ENCODE measurements at places on chromosomes 5 and 9.

DNA sequence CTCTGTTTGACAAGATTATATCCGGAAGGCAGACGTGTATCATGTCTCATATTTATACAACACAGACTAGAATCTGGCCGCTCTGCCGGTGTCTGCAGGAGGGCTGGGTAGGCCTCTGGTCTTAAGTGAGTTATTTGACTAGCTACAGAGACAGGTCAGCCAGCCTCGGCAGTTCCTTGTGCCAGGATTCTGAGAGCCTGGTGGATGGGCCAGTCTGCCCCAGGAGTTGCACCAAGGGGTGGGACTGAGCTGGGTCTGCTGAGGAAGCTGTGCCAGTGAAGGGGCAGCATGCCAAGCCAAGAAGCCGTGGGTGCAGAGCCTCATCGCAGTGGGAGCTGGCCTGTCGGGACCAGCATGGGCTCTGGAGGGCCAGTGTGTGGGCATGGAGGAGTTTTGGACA, 7.1 kb downstream of the SNX18 start:
- no peak for DNase-seq

GRCh38 chr5:77374686-77375085, 117.4 kb downstream of the WDR41 start:
- DNase-seq: no peak

DNA sequence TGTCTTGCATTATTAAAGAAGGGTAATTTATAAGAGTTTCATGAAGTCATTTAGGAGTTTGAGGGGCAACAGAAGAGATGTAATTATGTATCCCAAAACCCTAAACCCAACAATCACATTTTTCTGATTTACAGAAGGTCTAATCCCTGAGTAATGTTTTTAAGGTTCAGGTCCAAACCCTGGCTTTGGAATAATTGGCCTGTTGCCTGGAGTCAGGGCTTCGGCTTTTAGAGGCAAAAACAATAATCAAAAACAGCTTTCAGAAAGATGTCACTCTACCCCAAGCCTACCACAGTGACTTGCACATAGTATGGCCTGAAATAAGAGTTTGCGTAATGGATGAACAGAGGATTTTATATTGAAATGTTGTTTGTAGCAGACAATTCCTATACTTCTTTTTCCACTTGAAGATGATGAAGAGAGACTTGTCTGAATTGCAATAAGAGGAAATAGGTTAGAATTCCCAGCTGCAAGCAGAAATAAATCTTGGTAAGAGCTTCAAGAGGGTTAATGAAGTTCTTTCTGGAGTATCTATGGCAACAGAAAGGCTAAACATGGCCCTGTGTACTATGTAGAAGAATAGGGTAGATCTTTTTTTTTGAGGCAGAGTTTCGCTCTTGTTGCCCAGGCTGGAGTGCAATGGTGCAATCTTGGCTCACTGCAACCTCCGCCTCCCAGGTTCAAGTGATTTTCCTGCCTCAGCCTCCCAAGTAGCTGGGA, 152.0 kb downstream of the GPBP1 start:
- no peak for DNase-seq

DNA sequence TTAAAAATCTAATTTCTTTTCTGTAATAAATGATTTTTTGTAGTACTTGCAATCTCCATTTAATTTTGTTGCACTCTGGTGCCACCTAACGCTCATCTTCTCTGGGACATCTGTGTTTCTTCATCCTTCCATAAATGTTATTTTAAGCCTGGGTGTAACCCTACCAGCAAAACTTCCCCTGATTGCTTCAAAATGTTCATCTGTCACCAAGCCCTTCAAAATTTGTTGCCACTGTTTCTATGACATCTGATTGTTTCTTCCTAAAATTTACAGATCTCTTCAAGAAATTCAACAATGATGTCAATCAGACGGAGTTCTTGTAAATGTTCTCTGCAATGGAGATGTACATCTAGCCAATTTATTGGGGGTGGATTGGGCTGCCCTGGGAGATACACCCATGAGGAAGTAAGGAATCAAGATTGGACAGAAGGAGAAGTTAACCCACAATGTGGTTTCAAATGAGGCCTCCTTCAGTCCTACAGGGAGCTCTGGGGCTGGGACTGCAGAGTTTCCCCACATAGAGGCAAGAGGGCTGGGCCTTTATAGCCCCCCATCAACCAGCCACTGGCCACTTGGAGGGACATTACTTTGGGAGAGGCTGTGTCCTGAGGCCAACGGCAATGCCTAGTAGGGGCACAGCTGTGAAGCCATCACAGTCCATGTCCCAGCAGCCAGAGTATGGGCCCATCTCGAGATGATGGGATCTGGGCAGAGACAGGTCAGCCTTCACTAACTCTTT, 23.3 kb downstream of the MCTP1 start:
- no peak for DNase-seq

- no peak for DNase-seq
Observed at GRCh38 chr5:9545992-9546851, at the start of gene SEMA5A. Gene SEMA5A, minus strand, starts transcription at chr5:9546075. Its CDS starts 166,129 bp downstream, at chr5:9379946.

DNA sequence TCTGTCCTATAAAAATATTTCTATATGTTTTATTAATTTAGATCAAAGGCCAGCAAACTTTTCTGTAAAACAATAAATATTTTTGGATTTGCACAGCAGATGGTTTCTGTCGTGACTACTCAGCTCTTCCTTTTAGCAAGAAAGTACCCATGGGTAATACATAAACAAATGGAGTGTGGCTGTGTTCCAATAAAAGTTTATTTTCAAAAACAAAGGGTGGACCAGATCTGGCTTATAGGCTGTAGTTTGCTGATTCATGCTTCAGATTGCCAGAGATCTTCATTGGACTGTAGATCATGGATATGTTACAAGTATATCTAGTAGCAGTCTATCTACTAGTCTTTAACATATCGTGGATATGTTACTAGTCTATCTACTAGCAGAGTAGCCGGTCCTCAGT, 590.5 kb downstream of the CSNK1G3 start:
- DNase-seq: no peak

- DNase-seq: no peak
Observed at GRCh38 chr5:15596936-15597335, 97.0 kb downstream of the FBXL7 start.
